ENCODE measurements at places on chromosomes 5 and 9.

- DNase-seq = no peak
These were observed 1505.2 kb upstream of the CDH9 start for GRCh38 chr5:28543473-28544098.

DNA sequence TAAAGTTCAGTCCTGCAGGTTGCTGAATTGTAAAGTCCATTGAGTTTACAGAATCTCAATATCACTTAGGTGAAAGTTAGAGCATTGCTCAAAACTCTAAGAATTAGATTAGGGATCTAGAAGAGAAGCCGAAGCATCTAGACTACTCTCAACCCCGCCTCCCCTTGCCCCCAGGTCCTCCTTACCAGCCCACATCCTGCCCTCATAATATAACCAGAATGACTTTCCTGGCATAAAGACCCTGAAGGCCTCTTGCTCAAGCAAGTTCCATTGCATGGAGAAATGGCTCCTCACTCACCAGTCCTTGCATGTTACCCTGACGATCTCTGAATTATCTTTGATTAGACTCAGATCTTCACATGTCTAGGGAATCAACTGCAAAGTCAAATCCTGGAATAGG is 78.8 kb downstream of the SPATA31C2 start:
- DNase-seq = no peak

GRCh38 chr9:109182940-109183798 is 16.1 kb upstream of the FRRS1L start:
- DNase-seq = no peak

DNA sequence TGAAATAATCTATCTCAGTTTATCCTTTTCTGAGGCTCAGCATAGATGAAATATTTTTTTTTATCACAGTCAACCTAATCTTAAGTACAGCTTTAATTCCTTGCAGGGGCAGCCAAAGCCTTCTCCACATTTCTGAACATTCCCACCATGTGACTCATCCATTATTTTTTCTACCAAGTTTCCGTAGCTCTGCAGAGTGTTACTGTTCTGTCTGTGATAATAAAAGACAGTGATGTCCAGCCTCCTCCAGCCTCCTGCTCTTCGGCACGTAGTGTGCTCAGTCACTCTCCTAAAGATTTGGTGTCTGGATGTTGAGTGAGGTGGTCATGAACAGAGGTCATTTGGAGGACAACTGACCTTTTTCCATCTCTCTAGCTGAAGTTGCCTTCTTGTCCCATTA is 338.1 kb upstream of the ADAMTS16 start:
- peak; percentile 7 for DNase-seq

- DNase-seq = no peak
These were observed 97.4 kb upstream of the IL6ST start for GRCh38 chr5:56092115-56092514.

GRCh38 chr5:95735406-95735805 is 4.3 kb downstream of the RHOBTB3 start:
- DNase-seq = no peak

GRCh38 chr9:97924386-97924785 is 2.1 kb upstream of the TRMO start:
- no peak for DNase-seq

DNA sequence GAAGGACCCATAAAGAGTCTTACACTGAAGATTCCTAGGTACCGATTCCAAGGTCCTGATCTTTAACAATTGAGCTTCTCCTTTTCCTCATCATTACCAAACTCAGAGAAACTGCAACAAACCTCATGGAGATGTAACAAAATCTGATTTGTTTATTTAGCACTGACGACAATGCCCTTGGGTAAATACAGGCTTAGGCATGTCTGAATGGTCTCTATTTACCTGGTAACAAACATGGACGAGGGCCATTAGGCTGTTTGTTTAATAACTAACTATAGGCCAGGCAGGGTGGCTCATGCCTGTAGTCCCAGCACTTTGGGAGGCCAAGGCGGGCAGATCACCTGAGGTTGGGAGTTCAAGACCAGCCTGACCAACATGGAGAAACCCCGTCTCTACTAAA is 333.3 kb downstream of the AGTPBP1 start:
- no peak for DNase-seq

- no peak for DNase-seq
These were observed 247.0 kb downstream of the TRPM3 start for GRCh38 chr9:70874451-70874850.

GRCh38 chr5:163649514-163649913 is 144.1 kb downstream of the MAT2B start:
- DNase-seq = no peak

DNA sequence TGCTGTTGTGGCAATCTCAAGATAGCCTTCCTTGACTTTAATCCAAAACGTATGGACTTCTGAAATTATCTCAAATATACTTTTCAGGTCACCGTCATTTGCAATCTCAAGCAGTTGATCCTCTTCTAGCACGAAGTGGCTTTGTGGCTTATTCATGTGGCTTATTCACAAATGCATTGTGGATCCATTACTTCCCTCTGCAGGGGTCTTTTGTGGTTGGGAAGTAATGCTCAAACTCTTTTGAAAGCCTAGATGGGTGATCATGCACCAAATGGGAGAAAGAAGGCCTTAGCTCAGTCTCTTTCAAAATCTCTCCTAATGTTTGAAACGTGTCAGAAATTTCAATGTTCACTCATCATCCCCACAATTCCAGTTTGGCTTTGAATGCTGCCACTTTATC is 597.2 kb upstream of the CDH10 start:
- DNase-seq = no peak

GRCh38 chr9:31146485-31147166 is 1237.8 kb upstream of the ACO1 start:
- DNase-seq = no peak

GRCh38 chr5:1497795-1498622 is 25.8 kb downstream of the LPCAT1 start:
- DNase-seq = no peak

DNA sequence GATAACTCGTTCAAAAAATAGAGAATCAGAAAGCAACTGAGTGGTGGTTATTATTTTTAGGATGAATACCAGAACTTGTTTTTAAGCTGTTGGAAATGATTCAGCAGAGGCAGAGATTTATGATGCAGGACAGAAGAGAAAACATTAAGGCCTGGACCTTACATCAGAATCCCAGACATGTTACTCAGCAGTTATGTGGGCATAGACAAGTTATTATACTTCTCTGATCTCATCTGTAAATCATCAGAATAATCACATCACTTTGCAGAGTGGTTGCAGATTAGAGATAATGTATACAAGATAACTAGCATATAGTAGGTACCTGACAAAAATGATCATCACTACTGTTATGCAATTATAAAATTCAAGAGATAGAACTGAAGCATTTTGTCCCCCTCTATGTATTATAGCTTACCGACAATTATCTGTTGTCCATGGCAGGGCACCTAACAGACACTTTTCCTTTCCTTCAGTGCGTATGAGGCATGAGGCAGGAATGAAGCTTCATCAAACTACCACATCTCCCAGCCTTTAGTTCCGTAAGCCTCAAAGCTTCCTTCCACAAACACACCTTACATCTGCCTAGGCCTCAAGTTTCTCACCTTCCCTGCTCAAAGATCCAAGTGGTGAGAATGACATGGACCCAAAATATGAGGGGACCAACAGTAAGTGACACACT is 165.9 kb downstream of the DENND1A start:
- peak; percentile 56 for DNase-seq

DNA sequence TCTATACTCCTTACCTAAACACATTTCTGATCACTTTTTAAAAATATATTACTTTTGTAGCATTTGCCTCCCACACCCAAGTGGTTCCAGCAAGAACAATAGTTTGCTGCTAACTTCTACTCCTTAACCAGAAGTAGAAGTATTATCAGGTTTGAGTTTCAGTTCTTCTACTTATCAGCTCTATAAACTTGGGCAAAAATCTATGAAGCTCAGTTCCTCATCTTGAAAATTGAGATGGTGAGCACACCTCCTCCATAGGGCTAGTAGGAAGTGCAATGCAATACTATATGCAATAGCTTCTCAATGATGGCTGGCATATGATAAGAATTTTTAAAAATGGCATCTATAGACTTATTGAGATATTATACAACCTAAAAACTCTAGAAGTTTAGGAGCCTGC is 283.7 kb downstream of the TLR4 start:
- no peak for DNase-seq

DNA sequence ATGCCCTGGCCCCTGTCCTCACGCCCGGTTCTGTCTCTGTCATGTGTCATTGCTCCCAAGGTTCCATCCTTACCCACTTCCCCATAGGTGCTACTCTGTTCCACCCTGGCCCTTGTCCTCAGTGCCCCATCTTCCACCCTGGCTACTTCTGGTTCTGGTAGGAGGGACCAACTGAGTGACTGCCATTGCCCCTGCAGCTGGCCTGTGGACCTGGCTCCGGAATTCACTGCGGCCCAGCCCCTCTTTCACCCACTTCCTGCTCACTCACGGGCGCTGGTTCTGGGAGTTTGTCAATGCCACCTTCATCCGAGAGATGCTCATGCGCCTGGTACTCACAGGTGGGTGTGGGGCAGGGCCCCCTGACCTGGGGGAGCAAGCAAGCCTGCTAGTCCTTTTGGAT is 7.4 kb downstream of the PTGS1 start:
- DNase-seq = no peak

DNA sequence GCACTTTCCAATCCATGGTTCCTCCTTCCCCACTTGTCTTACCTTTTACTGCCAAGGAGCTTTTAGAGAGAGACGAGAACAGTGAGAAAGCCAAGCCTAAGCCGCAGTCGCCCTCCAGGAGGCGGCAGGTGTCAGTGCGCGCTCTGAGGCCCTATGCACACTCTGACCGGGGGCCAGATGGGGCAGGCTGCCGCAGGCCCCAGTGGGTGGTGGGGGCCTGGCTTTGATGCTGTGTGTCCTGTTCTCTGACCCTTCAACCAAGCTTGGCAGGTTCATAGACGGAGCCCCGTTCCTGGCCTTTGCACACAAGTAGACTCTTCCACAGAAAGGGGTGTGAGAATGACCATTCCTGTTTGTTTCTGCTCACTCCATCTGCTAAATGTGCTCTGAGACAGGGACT is 77.3 kb downstream of the WNK2 start:
- no peak for DNase-seq

- DNase-seq = no peak
These were observed 1881.5 kb downstream of the EFNA5 start for GRCh38 chr5:105789246-105789645.

DNA sequence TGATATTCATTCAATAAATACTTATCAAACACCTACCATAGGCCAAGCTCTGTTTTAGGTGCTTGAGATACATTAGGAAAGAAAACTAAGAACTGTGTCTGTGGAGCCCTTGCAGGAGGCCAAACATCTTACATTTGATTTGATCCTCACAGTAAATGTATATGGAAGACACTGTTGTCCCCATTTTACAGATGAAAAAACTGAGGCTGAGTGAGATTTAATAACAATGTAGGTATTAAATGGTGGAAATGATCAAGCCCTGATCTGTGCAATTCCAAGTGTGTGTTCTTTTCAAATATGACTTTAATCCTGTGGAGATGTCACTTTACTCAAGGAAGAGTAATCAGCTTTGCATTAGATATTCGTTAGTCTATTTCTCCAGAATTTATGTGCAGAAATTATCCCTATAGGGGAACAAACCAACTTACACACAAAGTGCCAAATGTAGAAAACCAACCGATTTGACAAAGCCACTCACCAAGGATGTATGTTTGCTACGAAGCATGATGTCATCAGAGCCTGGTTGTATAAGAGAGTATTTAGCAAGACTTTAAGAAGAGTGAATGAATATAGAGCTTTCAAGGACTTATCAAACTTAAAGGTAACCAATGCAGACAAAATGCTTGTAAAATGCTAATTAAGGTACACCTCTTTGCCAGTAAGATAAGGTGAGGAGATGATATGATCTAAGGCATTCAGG is 153.9 kb upstream of the NFIB start:
- no peak for DNase-seq

- DNase-seq = no peak
These were observed 93.2 kb downstream of the MRPL36 start for GRCh38 chr5:1706428-1706827.

- DNase-seq = no peak
These were observed 178.1 kb upstream of the IL12B start for GRCh38 chr5:159508344-159508743.
